Stimulated activated CD8-positive, alpha-beta memory T cell treated with anti-CD3 and anti-CD28 coated beads, Interleukin-2, amount 100 ng/mL, for 48 hours (primary cell): ENCODE measurements at places on chromosomes 2 and 18.

DNA sequence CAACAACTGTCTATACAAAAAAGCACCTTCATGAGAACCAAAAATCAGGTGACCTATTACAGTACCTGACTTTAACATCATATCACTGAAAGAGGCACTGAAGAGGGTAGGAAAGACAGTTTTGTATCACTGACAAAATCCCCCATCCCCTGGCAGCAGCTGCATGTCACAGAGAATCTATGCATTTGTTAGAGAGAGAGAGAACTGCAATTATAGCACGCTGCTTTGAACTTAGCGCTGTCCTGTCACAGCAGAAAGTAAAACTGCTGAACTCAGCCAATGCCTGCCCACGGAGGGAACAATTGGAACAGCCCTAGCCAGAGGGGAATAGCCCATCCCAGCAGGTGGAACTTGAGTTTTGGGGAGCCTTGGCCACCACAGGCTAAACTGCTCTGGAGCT is 75.1 kb upstream of the NOL4 start:
- DNase-seq: no peak

DNA sequence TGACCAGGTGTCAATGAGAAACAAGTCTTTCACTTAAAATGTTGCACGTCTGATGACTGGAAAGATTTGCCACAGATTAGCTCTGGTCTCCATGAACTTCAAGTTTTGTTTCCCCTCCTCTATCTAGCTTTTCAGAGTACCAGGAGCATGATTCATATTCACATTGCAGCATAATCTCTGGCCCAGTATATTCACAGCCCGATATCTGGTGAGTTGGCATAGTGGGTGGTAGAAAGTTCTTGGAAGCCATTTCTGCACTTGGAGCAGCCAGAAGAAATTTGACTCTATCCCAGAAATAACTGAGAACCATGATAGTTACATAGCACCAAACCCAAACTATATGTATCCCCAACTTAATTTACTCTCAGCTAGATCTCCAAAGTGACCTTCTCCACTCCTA is 503.9 kb downstream of the PID1 start:
- DNase-seq: no peak

DNA sequence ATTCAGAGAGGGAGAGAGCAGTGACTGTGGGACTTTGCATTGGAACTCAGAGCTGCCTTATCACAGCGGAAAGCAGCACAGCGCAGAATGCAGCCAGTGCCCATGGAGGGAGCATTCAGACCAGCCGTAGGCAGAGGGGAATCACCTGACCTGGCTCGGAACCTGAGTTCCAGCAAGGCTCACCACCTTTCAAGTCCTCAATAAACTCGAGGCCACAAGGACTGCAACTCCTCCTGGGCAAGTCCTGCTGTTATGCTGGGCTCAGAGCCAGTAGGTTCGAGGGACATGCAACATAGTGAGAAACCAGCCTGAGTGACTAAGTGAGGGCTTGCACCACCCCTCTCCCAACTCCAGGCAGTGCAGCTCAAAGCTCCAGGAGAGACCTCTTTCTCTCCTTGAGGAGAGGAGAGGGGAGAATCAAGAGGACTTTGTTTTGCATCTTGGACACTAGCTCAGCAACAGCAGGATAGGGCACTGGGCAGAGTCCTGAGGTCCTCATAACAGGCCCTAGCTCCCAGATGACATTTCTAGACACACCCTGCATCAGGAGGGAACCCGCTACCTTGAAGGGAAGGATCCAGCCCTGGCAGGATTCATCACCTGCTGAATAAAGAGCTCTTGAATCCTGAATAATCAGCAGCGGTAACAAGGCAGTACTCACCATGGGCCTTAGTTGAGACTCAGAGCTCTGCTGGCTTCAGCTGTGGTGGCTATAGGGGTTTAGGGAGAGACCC is 136.8 kb upstream of the OTOS start:
- no peak for DNase-seq

DNA sequence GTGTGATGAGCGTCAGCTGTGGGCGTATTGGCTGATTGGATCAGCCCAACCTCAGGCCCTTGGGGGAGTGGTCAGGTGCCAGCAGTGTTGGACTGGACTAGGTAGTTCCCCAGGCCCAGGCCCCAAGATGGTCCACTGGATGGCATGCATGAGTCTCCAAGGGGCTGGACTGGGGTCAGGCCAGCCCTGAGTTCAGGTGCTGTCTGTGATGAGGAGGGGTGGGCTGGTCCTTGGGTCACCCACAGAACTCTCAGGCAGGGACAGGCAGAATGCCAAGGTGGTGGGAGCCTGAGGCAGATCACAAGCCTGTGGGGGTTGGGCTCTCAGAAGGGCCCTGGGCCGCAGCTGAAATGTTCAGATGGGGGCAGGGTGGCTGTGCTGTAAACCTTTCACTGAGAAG is 59.5 kb upstream of the THUMPD2 start:
- DNase-seq: no peak

DNA sequence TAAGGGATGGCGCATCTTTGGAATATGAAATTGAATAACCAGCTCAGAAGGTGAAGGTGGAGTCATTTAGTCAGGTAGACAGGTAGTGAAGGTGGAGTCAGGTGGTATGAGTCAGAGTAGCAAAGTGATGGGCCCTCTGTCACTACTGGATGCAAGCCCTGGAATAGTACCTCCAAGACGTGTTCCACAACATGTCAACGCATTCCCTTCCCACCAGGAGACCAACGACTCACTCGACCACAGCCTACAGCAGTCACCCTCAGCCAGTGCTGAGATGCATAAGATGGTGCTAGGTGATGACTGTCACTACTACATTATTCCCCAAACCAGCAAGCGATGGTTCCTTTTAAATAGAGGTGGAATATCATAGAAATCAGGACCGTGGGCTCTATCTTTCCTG is 6.8 kb downstream of the CPLX4 start:
- no peak for DNase-seq

GRCh38 chr2:86393521-86394491 is 47.4 kb upstream of the KDM3A start:
- DNase-seq: no peak

DNA sequence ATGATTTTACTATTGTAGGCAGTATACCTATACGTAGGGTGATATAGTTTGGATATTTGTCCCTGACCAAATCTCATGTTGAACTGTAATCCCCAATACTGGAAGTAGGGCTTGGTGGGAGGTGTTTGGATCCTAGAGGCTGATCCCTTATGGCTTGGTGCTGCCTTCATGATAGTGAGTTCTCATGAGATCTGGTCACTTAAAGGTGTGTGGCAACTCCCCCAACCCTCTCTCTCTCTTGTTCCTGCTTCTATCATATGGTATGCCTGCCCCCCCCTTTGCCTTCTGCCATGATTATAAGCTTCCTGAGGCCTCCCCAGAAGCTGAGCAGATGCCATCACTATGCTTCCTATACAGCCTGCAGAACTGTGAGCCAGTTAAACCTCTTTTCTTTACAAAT is 1.7 kb upstream of the SERPINB10 start:
- DNase-seq: no peak

DNA sequence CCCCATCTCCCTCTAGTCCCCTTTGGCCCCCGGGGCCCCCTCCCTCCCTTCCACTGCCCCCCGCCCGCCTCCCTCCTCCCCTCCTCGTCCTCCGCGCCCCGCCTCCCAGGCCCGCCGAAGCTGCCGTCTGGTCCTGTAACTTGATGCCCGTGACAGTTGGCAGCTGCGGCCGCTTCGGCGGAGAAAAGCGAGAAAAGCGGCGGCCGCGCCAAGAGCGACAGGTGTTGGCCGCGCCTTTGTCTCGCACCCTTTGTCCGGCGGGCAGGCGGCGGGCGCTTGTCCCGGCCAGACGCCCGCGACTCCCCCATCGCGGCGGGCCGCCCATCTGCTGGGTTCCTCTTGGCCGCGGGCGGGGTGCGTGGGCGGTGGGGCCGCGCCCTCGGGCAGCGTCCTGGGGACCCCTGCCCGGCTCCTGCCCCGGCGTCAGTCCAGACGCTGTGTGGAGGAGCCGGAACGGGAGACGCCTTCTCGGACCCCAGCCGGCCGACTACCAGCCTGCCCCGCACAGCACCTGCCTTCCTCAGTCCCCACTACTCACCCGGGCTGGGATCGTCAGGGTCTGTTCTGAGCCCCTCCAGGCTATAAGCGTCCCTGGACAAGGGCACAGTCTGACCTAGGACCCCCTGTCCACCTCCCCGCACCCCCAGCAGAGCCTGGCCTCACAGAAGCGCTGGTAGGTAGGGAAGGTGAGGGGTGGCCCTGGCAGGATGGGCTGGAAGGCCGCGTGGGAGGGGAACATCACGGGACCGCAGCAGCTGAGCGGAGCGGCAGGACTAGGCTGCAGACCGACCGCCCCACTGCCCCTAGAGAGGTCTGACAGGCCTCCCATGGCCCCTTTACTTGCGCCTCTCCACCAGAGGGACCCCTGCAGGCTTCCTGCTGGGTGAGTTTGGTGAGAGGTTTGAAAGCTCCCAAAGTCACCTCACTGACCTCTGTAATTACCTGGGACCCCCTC is 1.2 kb upstream of the HES6 start:
- no peak for DNase-seq

DNA sequence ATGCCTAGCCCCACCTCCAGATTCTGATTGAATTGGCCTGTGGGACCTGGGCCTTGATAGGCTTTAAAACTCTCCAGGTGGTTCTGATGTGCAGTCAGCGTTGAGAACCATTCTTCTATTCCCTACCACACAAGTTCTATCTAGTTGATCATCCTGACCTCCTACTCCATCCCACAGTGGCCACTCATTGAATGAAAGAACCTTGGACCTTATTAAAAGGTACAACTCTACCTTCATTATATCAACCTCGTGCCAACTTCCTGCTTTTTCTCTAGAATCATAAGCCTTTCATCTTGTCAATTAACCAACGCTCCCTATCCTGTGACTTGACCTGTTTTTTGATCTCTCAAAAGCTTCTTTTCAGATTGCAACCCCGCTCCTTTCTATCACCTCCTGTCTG is 55.8 kb downstream of the SLC40A1 start:
- no peak for DNase-seq

GRCh38 chr18:6010284-6010683 is 115.0 kb upstream of the TMEM200C start:
- DNase-seq: no peak

DNA sequence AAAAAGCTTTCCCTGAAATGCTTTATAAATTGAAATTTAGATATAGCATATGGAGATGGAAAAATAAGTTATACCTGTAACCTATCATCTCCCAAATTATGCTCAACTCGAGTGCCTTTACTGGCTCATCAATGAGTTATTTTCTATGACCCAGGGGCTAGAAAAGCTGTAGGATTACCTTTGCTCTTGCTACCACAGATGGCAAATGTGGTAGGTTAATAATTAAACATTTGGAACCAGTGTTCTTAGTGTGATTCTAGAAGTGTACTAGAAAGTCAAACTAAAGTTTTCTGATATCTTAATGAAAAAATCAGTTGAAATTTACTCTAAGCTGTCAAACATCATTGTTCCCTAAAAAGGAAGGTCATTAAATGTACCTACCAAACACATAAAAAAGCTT is 22.5 kb downstream of the ALS2 start:
- DNase-seq: no peak

- no peak for DNase-seq
Measured at GRCh38 chr2:175187378-175187777, 5.9 kb upstream of the ATP5MC3 start.

DNA sequence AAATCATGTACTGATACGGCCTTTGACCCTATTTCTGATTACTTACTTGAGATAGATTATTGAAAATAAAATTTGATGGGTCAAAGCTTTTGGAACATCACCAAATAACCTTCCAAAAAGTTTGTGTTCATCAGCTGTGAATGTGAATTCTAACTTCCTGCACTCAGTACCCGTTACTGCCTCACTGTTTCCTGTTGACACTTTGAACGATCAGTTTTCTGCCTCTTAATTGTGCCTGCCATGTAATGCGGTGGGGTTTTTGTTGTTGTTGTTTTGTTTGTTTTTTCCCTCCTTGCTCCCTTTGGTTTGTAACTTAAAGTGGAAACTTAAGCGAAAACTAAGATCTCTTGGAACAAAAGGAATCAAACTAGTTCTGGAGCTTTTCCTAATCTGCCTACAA is 18.9 kb downstream of the ATG16L1 start:
- DNase-seq: no peak

DNA sequence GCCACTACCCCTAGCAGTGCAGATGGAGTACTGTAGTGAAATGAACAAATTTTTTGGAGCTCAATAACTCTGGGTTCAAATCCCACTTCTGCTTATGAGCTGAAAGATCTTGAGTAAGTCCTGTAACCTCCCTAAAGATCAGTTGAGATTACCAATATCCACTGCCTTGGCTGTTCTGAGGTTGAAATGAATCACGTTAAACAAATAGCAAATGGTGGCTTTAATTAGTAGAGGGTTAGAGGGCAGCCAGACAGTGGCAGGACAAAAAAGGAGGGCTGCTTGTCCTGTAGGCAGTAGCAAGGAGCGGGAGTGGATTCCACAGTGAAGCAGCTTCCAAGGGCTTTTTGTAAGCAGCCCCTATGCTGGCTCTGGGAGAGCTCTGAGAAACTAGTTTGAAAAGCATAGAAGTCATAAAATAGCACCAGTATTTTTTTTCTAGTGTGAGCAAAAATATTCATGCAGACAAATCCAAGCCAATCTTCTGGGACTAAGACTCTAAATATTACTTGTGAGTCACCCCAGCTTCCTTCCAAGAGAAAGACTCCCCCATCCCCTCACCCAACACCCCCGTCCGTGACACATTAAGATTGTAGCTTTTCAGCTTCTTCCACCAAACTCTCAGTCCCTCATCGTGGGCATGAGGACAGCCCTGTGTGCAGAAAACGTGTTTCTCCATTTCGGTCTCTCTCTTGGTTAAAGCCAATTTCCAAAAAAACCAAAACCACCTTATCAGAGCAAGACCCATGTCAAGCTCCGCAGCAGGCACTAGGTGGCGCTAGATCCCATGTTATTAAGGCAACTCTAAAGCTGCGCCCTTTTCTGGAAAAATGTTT is 123.5 kb upstream of the LGALSL start:
- peak; percentile 57 for DNase-seq

DNA sequence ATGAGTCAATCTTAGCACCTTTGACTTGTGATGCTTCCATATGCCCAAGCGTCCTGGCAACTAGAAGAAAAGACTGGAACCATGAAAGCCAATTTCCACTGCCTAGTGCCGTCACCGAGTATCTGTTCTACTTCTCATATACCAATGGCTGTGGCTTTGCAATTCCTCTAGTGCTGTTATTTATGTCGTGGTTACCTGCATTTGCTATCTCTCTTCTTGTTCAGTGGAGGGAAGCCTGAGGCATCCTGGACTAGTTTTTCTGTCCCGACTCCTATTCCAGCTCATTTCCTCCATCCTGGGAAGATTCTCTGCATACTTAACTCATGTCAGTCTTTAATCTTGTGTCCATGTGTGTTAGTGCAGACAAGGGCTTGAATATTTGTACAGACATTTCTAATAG is 117.9 kb downstream of the FEZ2 start:
- DNase-seq: no peak

GRCh38 chr2:240878341-240878936 is 9.8 kb downstream of the AGXT start:
- DNase-seq: no peak

- no peak for DNase-seq
Measured at GRCh38 chr18:36375118-36375517, 77.6 kb downstream of the FHOD3 start.

- DNase-seq: no peak
Measured at GRCh38 chr2:67201521-67201920, 195.6 kb upstream of the ETAA1 start.

GRCh38 chr2:202267495-202267894 is 1.9 kb downstream of the NOP58 start:
- no peak for DNase-seq

- DNase-seq: no peak
Measured at GRCh38 chr18:49850636-49851035, 37.3 kb upstream of the ACAA2 start.

GRCh38 chr2:127552846-127553245 is 17.4 kb downstream of the MYO7B start:
- DNase-seq: no peak

- DNase-seq: no peak
Measured at GRCh38 chr18:76993573-76993972, 139.0 kb downstream of the MBP start.

- DNase-seq: no peak
Measured at GRCh38 chr2:120733238-120733932, 2.3 kb upstream of the GLI2 start.
